ENCODE measurements at places on chromosomes 7 and 10. TPM values are rescaled to one million over a fixed set of nuclear protein-coding genes. Genes with fewer than 3 reads are reported as not detected.
A peak's percentile ranks its signal among the peaks of the same experiment; 100 is the strongest.

INMT gene
- 3.3 TPM for total RNA-seq

GNGT1 gene
- not detected for total RNA-seq

GRCh38 chr10:35417795-35418194, 81.5 kb downstream of the CCNY start:
- H3K27ac ChIP-seq: no peak overlapping the region
- no peak overlapping the region for H3K4me3 ChIP-seq
- H3K36me3 ChIP-seq: no peaks in the 10 kb centered on the region
- no peak for DNase-seq
- no peaks in the 10 kb centered on the region for H3K27me3 ChIP-seq

DNA sequence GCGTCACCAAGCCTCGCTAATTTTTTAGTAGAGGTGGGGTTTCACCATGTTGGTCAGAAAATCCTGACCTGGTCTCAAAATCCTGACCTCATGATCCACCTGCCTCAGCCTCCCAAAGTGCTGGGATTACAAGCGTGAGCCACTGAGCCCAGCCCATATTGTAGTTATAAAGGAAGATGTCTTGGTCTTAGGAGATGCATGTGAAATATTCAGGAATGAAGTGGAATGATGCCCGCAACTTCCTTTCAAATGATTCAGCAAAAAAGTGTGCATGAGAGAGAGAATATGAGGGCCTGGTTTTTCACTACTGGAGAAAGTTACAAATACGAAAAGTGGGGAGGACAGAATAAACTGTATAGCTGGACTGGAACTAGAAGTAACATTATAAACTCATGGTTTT, 15.9 kb downstream of the TMEM209 start:
- no peak overlapping the region for H3K4me3 ChIP-seq
- peaks cover 60% of the 10 kb centered on the region for H3K36me3 ChIP-seq
- DNase-seq: no peak
- H3K4me1 ChIP-seq: no peaks in the 10 kb centered on the region

DNA sequence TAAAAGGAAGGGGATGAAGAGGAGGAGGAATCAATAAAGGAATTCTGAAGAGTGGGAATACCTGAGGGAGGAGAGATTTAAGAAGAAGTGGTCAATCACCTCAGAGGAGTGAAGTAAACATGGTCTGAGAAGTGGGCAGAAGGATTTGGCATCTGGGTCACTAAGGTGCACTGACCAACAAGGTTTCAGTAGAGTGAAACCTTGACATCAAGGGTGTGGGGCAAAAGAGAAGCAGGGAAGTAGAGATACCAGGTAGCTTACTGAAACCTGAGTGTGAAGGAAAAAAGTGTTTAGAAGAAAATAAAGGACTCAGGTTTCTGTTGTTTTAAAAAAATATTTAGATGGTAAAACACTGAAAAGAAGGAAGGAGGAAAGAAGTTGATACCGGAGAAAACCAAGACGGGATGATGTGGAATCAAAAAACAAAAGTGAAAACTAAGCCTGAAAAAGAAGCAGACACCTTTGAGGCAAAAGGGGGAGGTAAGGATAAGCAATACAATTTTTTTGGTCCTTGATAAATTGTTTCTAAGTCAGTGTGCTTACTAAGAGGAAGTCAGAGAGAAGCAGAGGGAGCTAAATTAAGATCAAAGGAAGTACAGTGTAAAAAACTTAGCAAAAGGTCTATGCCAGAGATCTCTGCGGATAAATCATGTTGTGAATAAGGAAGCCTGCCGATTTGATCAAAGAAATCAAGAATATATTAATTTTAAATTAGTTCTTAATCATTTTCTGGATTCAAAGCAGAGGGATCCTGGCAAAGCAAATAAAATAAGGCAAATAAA, 137.2 kb upstream of the GPR22 start:
- H3K4me3 ChIP-seq: no peak overlapping the region
- H3K27ac ChIP-seq: no peak overlapping the region
- no peaks in the 10 kb centered on the region for H3K27me3 ChIP-seq

DNA sequence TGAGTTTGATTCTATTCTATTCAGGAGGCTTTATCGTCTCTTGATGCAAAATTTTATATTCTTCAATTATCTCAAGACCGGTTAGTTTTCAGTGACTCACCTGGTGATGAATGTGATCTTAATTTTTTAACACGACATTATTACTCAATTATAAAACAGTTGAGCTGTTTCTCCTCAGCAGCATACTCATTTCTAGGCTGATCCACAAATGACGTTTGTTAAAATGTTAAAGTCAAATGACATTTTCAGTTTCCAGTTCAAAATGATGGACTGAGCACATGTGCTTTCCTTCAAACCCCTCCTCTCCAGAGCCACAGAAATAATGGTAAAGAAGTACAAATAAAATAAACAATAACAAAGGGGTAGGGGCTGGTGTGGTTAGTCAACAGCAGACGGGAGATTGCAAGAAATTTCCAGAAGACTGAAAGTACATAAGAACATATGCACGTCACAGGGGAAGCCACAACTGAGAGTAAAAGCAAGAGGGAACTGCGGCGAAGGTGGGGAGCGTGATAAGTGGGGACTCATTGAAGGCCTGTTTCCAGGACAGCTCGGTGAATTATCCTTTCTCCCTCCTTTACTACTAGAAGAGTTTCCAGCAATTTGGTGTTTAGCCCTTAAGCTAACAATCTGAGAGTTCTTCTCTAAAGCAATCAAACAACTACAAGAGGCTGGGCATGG, 10.9 kb downstream of the MACROH2A2 start:
- H3K4me1 ChIP-seq: no peaks in the 10 kb centered on the region
- H3K36me3 ChIP-seq: peaks cover 25% of the 10 kb centered on the region
- H3K4me3 ChIP-seq: no peak overlapping the region
- no peak for DNase-seq

DNA sequence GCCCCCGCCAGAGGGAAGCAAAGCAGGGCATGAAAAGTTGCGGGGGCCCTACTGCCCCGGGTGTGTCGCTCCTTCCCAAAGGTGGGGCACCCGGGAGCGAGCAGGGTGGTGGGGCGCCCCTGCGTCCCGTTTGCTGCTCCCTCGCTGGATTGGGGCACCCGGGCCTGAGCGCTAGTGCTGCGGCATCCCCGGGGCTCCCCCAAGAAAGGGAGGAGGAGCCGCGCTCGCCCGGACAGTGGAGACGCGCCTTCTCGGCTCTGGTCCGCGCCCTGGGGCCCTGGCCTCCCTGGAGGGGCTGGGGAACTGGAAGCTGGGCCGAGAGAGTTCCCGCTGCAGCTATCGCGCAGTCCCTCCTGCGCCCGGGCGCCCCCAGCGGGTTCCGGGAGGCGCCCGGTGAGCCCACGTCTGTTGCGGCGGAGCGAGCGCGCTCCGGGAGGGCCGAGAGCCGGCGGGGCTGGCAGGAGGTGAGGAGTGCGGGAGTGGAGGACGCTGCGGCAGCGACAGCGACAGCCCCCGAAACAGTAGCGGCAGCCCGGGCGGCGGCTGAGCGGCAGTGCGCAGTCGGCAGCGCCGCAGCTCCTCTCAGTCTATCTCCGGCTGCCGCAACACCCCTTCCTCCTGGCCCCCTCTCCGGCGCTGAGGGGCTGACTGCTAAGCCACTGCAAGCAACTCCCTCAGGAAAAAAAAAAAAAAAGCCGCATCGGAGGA, 504 bp upstream of the BMPER start:
- no peaks in the 10 kb centered on the region for H3K36me3 ChIP-seq
- peaks cover 15% of the 10 kb centered on the region for H3K4me1 ChIP-seq
- H3K27me3 ChIP-seq: peaks cover 10% of the 10 kb centered on the region
- peak overlapping the region; percentile 88 for H3K4me3 ChIP-seq
- DNase-seq: peak; percentile 84

- H3K4me1 ChIP-seq: no peaks in the 10 kb centered on the region
- no peaks in the 10 kb centered on the region for H3K27me3 ChIP-seq
- H3K27ac ChIP-seq: no peak overlapping the region
- H3K36me3 ChIP-seq: peaks cover 32% of the 10 kb centered on the region
- DNase-seq: no peak
- H3K4me3 ChIP-seq: no peak overlapping the region
These were observed 21.7 kb upstream of the MCM10 start for GRCh38 chr10:13139676-13140075.

DNA sequence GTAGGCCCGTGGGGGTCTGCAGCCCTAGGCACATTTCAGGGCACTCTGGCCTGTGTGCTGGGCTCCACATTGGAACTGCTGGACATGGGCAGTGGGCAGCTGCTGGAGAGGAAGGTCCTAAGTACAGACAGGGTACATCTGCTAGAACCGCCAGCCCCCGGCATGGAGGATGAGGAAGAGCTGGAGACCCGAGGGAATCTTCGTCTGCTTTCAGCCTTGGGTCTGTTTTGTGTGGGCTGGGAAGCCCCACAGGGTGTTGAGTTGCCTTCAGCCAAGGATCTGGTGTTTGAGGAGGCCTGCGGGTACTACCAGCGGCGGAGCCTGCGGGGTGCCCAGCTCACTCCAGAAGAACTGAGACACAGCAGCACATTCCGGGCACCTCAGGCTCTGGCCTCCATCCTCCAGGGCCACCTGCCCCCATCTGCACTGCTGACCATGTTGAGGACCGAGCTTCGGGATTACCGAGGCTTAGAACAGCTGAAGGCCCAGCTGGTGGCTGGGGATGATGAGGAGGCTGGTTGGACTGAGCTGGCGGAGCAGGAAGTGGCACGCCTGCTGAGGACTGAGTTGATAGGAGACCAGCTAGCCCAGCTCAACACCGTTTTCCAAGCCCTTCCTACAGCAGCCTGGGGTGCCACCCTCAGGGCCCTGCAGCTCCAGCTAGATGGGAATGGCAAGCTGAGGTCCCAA, 1.4 kb downstream of the HPS6 start:
- no peak overlapping the region for H3K27ac ChIP-seq
- peak overlapping the region; percentile 84 for H3K4me3 ChIP-seq
- no peak for DNase-seq
- peaks cover 5% of the 10 kb centered on the region for H3K4me1 ChIP-seq

GRCh38 chr10:118698421-118698820, 56.3 kb downstream of the CACUL1 start:
- DNase-seq: peak; percentile 75
- H3K27ac ChIP-seq: no peak overlapping the region
- H3K4me3 ChIP-seq: no peak overlapping the region
- H3K27me3 ChIP-seq: no peaks in the 10 kb centered on the region
